ENCODE measurements at places on chromosomes 13 and 19. TPM values are rescaled to one million over a fixed set of nuclear protein-coding genes. Genes with fewer than 3 reads are reported as not detected.

- no peaks in the 10 kb centered on the region for H3K36me3 ChIP-seq
- DNase-seq: no peak
- peaks cover 4% of the 10 kb centered on the region for H3K27me3 ChIP-seq
Measured at GRCh38 chr19:48784527-48784926, 26.3 kb downstream of the BCAT2 start.

FAM124A gene
- total RNA-seq: 3.7 TPM

DNA sequence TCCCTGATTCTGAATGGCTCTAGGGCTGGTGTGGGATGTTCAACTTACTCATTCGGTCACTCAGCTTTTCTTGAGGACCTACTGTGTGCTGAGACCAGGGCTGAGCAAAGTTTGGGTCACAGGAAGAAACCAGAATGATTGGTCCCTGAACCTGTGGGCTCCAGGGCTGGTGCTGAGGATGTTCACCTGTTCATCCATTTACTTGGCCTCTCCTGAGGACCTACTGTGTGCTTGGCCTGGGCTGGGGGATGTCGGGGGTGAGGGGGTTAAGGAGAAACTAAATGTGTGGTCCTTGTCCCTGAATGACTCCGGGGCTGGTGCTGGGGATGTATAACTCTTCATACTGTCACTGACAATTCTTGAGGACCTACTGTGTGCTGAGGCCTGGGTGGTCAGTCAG is 10.3 kb downstream of the ZNF835 start:
- H3K4me1 ChIP-seq: no peaks in the 10 kb centered on the region
- DNase-seq: no peak
- no peak overlapping the region for H3K4me3 ChIP-seq
- H3K36me3 ChIP-seq: peaks cover 6% of the 10 kb centered on the region
- H3K27me3 ChIP-seq: peaks cover 2% of the 10 kb centered on the region

ADGRE1 gene
- not detected for total RNA-seq

- H3K27ac ChIP-seq: no peak overlapping the region
- no peak for DNase-seq
- peak overlapping the region; percentile 86 for H3K4me3 ChIP-seq
- peaks cover 22% of the 10 kb centered on the region for H3K27me3 ChIP-seq
- no peaks in the 10 kb centered on the region for H3K36me3 ChIP-seq
Measured at GRCh38 chr19:1275976-1276627, 772 bp downstream of the FAM174C start.

- H3K27ac ChIP-seq: no peak overlapping the region
- no peak overlapping the region for H3K4me3 ChIP-seq
- DNase-seq: no peak
- peaks cover 8% of the 10 kb centered on the region for H3K27me3 ChIP-seq
- H3K4me1 ChIP-seq: peaks cover 5% of the 10 kb centered on the region
Measured at GRCh38 chr19:49389406-49389805, 1.4 kb downstream of the KASH5 start.

DNA sequence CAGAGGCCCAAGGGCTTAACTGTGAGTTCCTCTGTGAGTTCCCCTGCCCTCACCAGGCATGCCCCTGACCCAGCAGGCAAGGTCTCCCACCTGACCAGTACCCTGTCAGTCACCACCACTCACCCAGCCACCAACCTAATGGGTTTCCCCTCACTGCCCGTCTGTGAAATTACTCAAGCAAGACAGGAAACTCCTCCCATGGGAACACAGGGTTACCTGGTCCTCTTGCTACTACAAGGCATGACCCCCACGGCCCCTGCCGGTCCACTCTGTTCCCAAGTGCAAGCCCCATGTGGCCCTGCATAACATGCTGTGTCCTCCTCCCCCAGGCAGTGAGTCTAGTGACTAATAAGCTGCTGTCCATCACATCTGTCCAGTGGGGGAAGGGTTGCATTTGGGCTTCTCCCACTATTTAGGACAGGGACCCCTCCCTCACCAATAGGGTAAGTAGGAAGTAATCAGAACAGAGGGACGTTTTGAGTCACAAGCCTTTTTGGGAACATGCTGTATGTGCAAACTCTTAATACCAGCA is 8.0 kb upstream of the DHRS12 start:
- H3K27me3 ChIP-seq: peaks cover 1% of the 10 kb centered on the region
- H3K27ac ChIP-seq: peak overlapping the region; percentile 39
- peaks cover 52% of the 10 kb centered on the region for H3K4me1 ChIP-seq
- H3K4me3 ChIP-seq: no peak overlapping the region

DNA sequence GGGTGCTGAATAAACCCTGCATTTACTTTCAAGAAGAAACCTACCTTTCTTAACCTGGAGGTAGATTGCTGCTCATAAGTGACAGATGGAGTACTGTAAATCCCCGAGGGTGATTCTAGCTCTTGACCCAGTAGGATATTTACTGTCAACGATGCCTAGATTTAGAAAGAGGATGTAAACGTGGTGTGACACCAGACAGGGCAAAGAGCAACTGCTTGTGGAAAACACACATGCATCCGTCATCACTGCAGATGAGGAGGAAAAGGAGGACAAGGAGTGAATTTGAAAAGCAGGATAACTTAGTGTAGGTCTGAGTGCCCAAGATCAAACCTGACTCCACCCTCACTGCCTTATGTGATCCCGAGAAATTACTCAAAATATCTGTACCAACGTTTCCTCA is 9.8 kb upstream of the CLN5 start:
- no peaks in the 10 kb centered on the region for H3K27me3 ChIP-seq
- H3K4me3 ChIP-seq: no peak overlapping the region
- H3K36me3 ChIP-seq: peaks cover 5% of the 10 kb centered on the region
- no peak for DNase-seq
- no peak overlapping the region for H3K27ac ChIP-seq
- peaks cover 6% of the 10 kb centered on the region for H3K4me1 ChIP-seq

ZNF83 gene
- total RNA-seq: 62.3 TPM

C13orf46 gene
- total RNA-seq: 0.71 TPM

ABHD8 gene
- 14.1 TPM for total RNA-seq

ZNF554 gene
- total RNA-seq: 5.8 TPM

GRCh38 chr13:46171739-46172138 is 10.2 kb downstream of the LCP1 start:
- peaks cover 3% of the 10 kb centered on the region for H3K27me3 ChIP-seq
- peaks cover 8% of the 10 kb centered on the region for H3K4me1 ChIP-seq
- H3K36me3 ChIP-seq: no peaks in the 10 kb centered on the region
- DNase-seq: no peak
- no peak overlapping the region for H3K4me3 ChIP-seq
- H3K27ac ChIP-seq: no peak overlapping the region

TMEM238 gene
- 1.3 TPM for total RNA-seq

DNA sequence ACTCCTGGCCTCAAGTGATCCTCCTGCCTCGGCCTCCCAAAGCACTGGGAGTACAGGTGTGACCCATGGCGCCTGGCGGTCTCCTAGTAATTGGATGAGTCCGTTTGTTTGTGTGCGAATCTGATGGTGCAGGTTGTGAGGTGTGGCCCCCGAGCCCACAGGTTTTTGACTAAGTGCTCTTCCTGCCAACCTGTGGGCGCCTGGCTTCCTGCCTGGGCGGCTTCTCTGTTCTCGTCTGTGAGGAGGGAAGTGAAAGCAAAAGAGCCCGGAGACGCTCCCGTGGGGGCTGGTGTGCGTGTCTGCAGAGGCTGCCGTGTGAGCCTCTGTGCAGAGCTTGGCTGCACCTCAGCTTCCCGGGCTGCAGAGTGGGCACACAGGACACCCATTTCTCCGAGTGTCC is 10.0 kb downstream of the ARHGAP45 start:
- DNase-seq: no peak
- H3K36me3 ChIP-seq: peaks cover under 1% of the 10 kb centered on the region
- no peak overlapping the region for H3K27ac ChIP-seq
- H3K27me3 ChIP-seq: peaks cover 4% of the 10 kb centered on the region

DNA sequence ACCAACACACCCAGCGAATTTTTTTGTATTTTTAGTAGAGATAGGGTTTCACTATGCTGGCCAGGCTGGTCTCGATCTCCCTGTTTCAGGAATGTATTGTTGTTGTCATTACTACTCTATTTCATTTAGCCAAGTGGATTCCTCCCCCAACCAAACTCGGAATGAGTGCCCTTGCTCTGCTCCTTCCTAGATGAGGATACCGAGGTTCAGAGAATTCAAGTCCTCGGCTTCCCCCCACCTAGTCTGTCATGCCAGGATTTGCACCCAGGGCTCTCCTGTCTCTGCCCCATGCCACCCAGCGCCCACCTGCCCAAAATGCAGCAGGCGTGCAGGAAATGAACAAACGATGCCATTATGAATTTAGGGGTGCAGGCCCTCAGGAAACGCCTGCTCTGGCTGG is 3.5 kb upstream of the SPACA4 start:
- no peak for DNase-seq
- H3K36me3 ChIP-seq: no peaks in the 10 kb centered on the region
- H3K4me1 ChIP-seq: no peaks in the 10 kb centered on the region
- H3K4me3 ChIP-seq: no peak overlapping the region
- H3K27ac ChIP-seq: no peak overlapping the region
- H3K27me3 ChIP-seq: no peaks in the 10 kb centered on the region

SELENOV gene
- 9.9 TPM for total RNA-seq

DNA sequence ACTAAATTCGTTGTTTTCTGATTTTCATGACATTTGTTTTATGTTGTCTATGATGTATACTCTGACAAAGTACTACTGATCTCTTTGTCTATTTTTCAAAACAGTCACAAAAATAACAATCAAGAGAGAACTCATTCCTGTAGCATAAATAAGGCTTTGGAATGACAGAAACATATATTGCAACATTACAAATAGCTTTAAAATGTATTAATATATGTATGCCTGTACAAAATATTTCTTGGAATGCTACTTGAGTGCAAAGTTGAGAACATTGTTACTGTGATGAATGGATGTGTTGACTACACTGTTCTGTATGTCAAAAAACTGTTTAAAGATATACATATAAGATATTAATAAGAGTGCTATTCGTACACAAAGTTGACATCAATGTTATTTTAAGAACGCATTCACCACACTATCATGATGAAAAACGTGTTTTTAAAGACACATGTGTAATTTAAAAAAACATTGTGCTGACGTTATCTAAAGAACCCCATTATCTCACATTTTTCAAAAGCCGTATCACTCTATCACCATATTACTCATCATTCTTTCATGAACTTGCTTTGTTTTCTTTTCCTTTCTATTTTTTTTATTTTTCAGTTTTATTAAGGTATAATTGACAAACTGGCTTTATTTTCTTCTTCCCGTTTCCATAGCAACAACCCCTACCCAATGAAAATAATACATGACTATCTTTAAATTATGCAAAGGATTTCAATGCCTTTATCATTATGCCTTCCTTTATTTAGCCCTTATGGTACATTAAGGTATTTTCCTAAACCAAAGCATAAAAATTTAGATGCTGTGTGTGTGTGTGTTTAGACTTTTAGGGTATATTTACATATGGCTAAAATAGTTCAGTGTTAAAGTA is 918.8 kb downstream of the SLITRK1 start:
- H3K4me1 ChIP-seq: no peaks in the 10 kb centered on the region
- H3K4me3 ChIP-seq: no peak overlapping the region
- no peaks in the 10 kb centered on the region for H3K27me3 ChIP-seq
- no peak overlapping the region for H3K27ac ChIP-seq
- no peaks in the 10 kb centered on the region for H3K36me3 ChIP-seq
- no peak for DNase-seq

DNA sequence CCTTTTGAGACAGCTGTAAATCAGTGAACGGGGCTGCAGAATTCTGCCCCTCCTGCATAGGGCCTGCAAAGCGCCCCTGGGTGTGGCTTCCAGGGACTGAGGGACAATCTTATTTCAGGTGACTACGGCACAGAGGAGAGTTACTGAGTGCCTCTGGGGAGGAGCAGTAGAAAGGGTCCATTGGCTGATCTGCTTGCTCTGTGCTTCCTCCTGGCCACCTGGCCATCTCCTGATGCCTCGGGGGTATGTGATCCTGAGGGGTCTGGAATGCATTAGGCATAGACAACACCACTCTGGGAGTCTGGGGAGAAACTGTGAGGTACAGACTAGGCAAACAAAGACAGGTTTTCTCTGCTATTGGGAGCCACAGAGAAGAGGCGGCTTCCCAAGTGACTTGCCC is 2.8 kb downstream of the KCTD15 start:
- no peak for DNase-seq
- H3K27ac ChIP-seq: peak overlapping the region; percentile 96
- H3K4me1 ChIP-seq: peaks cover 35% of the 10 kb centered on the region
- H3K27me3 ChIP-seq: peaks cover 13% of the 10 kb centered on the region

All from glutamatergic neuron (in vitro differentiated cells).